B cell (primary cell): ENCODE measurements at places on chromosomes 5 and 9. TPM values are rescaled to one million over a fixed set of nuclear protein-coding genes. Genes with fewer than 3 reads are reported as not detected.

- DNase-seq: no peak
Observed at GRCh38 chr9:103014242-103014641, 19.1 kb downstream of the CYLC2 start.

GRCh38 chr9:70011366-70011765 lies 32.3 kb upstream of the MAMDC2 start:
- no peak for DNase-seq

DNA sequence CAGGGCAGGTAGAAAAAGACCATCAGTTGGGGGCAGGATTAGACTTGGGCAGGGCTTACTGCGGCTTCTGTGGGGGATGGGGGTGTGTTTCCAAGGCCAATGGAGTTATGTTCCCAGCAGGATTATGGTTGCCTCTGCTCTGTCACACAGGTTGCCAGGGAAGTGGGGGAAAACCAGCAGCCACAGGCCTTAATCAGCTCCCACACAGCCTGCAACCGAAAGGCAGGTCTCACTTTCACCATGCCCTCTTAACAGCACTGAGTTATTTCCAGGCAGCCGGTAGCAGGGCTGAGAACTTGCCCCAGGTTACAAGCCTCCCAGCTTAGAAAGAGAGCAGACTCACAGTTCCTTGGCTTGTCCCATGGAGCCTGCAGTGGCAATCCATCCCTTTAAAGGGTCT lies 205.5 kb downstream of the FGF10 start:
- DNase-seq: no peak

DNA sequence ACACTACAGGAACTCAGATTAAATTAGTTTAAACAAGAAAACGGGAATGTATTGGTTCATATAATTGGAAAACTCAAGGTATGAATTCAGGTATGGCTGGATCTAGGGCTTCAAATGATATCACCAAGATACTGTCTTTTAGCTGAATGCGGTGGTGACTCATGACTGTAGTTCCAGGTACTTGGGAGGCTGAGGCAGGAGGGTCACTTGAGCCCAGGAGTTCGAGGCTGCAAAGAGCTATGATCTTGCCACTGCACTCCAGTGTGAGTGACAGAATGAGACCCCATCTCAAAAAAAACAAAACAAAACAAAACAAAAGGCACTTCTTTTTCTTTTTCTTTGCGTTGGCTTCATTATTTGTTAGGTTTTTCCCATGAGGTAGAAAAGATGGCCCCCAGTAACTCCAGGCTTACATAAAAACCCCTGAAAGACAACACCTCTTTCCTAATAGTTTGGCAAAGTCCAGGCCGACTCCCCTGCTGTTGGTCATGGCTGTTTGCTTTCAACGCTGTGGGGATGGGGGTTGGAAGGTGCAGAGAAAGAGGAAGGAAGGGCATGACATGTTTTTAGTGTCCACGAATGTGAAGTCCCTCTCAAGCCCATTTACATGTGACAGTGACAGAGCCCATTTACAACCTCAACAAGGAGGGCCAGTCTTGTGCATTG lies 39.8 kb upstream of the CRB2 start:
- DNase-seq: no peak

GRCh38 chr9:130308081-130308571 lies 42.6 kb downstream of the HMCN2 start:
- DNase-seq: no peak

DNA sequence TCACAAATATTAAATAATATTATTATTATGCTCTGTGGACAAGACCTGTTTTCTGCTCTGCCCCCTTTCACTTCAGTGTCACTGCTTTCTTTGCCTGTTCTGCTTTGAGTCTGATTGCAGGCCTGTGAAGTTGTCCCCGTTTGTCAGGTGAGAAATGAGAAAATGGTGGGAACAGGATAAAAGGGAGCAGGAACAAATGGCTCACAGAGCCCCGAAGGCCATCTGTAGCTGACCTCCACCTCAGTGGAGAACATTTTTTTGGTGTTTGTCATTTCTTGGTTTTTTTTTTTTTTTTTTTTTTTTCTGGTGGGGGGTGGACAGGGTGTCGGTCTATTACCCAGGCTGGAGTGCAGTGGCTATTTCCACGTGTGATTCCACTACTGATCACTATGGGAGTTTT lies 13.2 kb upstream of the S100Z start:
- no peak for DNase-seq

GRCh38 chr5:21889581-21889980 lies 963.6 kb downstream of the CDH12 start:
- no peak for DNase-seq

- DNase-seq: no peak
Observed at GRCh38 chr5:125394661-125395280, 648.3 kb upstream of the ZNF608 start.

DNA sequence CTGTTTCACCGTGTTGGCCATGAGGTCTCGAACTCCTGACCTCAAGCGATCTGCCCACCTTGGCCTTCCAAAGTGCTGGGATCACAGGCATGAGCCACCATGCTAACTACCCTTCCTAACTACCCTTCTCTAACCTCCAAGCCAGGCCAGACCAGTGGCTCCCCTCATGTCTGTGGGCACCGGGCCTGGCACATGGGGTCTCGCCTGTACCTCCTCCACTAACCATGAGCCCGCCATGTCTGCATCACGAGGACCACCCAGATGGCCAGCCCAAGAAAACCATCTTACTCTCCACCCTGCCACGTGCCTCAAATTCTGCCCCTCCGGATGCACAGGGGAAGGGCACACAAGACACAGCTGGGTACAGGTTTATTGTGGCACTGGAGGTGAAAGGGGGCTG lies 9.6 kb upstream of the DBN1 start:
- DNase-seq: no peak

- DNase-seq: no peak
Observed at GRCh38 chr9:34994260-34994899, 4.8 kb downstream of the DNAJB5 start.

- DNase-seq: no peak
Observed at GRCh38 chr5:15719784-15720183, 219.8 kb downstream of the FBXL7 start.

DNA sequence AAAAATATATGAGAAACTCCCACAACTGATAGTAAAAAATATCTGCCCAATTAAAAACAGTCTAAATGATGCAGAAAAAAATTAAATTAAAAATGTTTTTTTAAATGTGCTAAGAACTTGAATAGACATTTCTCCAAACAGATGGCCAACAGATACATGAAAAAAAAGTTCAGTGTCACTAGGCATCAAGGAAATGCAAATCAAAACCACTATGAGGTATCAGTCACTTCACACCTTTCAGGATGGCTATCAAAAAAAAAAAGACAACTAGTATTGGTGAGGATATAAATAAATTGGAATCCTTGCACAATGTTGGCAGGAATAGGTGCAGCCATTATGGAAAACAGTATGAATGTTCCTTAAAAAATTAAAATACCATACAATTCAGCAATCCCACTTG lies 16.6 kb downstream of the ZNF131 start:
- no peak for DNase-seq

DNA sequence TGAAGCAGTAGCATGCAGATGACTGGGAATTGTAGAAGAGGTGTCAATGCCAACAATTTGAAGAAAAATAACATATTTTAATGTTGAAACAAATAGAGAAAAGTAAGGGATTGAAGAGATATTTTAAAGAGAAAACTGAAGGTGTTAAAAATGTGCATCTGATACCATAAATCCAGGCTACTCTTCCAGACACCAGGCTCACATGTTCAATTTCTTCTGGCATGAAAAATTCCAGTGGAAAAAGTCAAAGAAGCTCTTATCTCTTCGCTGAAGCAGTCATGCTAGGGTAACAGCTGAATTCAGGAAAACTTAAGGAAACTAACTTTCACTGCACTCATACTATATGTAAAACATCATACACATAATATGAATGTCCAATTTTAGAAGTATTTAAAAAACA lies 335.0 kb downstream of the PDE4D start:
- DNase-seq: no peak

DNA sequence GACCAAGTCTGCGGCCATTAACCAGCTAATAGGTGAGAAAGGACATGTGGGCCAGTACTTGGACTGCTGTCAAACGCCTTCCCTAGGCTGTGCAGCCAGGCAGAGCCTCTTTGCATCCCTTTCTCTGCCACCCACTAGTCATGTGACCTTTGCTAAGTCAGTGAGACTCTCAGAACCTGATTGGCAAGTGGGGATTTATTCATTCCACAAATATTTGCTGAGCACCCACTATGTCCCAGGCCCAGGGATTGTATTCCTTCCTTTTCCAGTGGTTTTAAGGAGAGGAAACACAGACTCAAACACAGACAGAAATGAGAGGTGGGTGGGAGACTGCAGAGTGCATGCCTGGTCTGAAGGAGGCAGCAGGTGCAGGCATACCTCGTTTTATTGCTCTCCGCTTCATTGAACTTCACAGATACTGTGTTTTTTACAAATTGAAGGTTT lies 71.6 kb upstream of the GALNT10 start:
- DNase-seq: peak; percentile 12

DNA sequence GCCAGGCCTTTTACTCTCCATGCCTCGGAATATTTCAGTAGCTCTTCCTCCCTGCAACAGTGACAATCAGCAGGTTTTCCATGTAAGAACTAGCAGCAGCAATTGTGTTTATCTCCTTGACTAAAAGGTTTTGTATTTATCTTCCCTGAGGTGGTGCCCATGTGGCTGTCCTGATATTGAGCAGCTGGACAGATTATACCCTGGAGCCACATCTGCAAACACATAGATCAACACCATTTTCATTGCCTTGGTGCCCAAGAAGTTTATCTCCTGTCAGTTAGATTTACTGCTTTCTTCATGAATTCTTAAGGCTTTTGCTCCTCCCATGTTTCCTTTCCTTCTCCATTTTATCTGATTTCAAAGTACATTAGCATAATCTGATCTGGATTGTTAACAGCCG lies 378.4 kb downstream of the SPATA31D1 start:
- no peak for DNase-seq

- no peak for DNase-seq
Observed at GRCh38 chr5:54362434-54362833, 52.1 kb upstream of the ARL15 start.

DNA sequence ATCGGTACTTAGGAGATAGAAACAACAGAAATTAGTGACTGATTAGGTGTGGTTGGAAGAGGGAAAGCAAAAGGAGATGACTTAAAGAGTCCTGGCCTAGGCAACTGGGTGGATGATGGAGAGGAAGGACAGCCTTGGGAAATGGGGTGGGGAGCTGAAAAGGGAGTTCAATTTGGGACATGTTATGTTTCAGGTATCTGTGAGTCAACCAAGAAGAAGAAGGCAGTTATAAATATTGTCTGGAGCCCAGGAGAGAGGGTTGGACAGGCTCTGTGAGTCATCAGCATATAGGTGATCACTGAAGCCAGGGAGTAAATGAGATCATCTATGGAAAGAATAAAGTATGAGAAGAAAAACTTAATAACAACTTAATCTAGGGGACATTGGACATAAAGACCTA lies 357.7 kb downstream of the NPR3 start:
- DNase-seq: no peak

DNA sequence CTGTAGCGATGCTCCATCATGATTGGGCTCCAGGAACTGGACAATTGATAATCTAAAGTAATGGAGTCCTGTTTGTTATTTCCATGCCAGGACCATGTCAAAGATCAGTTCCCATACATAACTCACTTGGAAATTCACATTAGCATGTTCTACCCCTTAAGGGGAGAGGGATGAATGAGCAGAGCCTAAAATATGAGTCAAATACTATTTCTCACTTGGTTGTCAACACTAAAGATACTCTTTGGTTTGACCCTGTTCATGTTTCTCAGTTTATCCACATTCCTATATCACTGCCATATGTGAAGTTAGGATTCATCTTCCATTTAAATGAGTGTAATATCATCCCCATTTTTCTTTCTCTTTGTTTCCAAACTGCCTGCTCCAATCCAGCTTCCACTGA lies 321.6 kb upstream of the PAPPA start:
- DNase-seq: no peak

DNA sequence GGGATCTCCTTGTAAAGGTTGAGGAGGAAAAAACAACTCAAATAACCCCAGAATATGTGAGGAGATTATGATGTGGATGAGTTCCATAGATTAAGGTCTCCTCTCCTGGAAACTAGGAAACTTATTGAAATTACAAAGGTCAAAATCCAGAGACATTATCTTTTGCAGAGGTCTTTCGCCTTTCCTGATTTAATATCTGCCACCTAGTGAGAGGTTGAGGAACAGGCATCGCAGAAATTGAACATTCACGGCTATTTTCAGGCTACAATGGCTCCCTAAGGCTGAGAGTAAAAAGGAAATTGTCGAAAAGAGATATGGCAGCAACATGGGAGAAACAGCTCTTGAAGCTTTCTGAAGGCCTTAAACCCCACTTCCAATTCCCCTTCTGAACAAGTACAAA lies 127.5 kb upstream of the PLCXD3 start:
- DNase-seq: no peak

GRCh38 chr5:96927008-96927407 lies 8.9 kb upstream of the LNPEP start:
- DNase-seq: no peak

GRCh38 chr5:166845044-166845443 lies 1446.4 kb upstream of the WWC1 start:
- DNase-seq: no peak

DNA sequence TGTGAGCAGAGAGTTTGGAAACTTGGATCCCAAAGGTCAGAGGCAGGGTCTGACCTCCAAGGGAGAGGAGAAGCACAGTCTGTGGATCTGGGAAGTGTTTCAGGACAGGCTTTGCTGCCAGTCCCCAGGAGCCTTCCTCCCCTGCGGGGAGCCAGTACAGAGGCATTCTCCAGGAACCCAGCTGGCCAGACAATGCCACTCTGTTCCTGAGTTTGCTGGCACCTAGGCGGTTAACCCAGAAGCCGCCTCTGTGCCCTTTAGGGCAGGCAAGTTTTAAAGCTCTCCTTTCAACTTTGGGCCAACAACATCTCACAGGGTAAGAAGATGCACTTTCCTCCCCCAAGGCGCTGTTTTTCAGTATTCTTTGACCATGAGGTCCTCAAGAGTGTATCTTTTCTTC lies 37.0 kb upstream of the FGF1 start:
- no peak for DNase-seq

DNA sequence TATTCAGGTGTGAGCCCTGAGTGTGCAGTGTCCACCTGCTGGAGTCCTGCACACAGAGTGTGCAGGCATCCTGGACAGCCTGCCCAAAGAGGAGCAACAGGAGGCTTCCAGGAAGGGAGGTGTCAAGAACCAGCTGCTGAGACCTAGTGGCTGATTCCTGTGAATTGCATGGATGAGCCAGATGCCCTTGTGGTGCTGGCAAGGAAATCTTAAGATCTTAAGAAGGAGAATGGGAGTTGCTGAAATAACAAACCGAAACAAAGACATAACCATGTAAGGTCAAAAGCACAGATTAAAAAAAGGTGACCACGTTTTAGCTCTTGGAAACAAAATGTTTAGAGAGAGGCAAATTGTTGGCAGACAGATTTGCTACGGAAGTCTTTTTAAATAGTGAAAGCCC lies 29.3 kb upstream of the RPS23 start:
- no peak for DNase-seq

- DNase-seq: no peak
Observed at GRCh38 chr9:37300620-37301019, 121.9 kb upstream of the GRHPR start.

- DNase-seq: no peak
Observed at GRCh38 chr5:12669326-12669725, 765.1 kb upstream of the CTNND2 start.

CHSY3 gene
- not detected in 2 replicates for polyA plus RNA-seq

ITK gene
- 0.75 and 3.9 TPM in 2 replicates for polyA plus RNA-seq

PPP3R2 gene
- polyA plus RNA-seq: not detected in 2 replicates

THOC3 gene
- 24.1 and 30.9 TPM in 2 replicates for polyA plus RNA-seq

PPIP5K2 gene
- 14.5 and 22.2 TPM in 2 replicates for polyA plus RNA-seq

ADGRD2 gene
- polyA plus RNA-seq: not detected in 2 replicates

CCDC69 gene
- polyA plus RNA-seq: 58.7 and 113 TPM in 2 replicates

JADE2 gene
- polyA plus RNA-seq: 50.4 and 80.5 TPM in 2 replicates

TLE1 gene
- polyA plus RNA-seq: 80.3 and 95.4 TPM in 2 replicates
